Breast epithelium (tissue), 4 donors: ENCODE measurements at places on chromosomes 2 and 18. TPM values are rescaled to one million over a fixed set of nuclear protein-coding genes. Genes with fewer than 3 reads are reported as not detected.

DNA sequence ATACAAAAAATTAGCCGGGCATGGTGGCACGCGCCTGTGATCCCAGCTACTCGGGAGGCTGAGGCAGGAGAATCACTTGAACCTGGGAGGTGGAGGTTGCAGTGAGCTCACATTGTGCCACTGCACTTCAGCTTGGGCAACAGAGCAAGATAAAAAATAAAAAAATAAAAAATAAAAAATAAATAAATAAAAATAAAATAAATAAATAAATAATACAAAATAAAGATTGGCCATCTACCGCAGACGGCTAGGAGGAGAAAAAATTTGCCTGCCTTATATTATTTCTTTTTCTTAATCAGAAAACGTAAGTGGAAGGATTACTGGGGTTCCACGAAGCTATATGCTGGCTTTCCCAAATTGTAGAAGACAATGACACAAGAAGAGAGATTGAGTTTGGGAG is 229.7 kb downstream of the EPHA4 start:
- H3K27me3 ChIP-seq: no peaks in the 10 kb centered on the region
- H3K36me3 ChIP-seq: no peaks in the 10 kb centered on the region
- no peak overlapping the region for H3K4me3 ChIP-seq
- no peak overlapping the region for H3K27ac ChIP-seq

The MAP2 gene
- 18.6 TPM for total RNA-seq

The ZAP70 gene
- 7.3 TPM for total RNA-seq

GRCh38 chr2:169822785-169823392 is 1.8 kb downstream of the METTL5 start:
- H3K4me3 ChIP-seq: no peak overlapping the region
- no peaks in the 10 kb centered on the region for H3K4me1 ChIP-seq
- peaks cover 3% of the 10 kb centered on the region for H3K36me3 ChIP-seq
- DNase-seq: no peak
- H3K27me3 ChIP-seq: no peaks in the 10 kb centered on the region
- no peak overlapping the region for H3K27ac ChIP-seq

The PSMA8 gene
- total RNA-seq: not detected

DNA sequence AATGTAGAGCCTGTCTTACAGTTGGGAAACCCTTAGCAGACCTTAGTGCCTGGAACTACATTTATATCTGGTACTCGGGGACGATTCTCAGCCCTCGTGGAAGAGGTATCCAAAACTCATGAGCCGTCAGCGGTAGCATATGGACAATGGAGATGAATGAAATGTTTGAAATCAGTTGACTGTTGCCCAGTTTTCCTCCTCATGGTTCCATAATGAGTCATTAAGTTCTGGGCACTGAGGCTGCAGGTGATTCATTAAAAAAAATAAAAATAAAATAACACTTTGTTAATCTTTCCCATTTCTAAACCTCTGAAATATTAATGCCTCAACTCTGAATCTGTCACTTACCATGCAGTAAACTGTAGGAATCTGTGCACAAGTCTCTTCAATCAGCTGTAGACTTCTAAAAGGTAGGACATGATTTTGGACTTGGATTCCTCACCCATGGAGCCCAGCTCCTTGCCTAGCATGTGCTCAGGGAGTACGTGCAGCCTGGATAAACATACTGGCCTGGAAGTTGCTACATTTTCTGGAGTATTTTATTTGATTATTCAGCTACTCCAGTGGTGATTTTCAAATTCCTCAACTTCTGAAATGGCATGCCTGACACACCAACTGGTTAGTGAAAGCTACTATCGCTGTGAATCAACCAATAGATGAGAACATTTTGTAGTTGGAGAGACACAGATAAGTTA is 979.2 kb downstream of the CNTNAP5 start:
- H3K4me1 ChIP-seq: no peaks in the 10 kb centered on the region
- DNase-seq: no peak
- H3K4me3 ChIP-seq: no peak overlapping the region
- H3K27ac ChIP-seq: no peak overlapping the region
- H3K36me3 ChIP-seq: no peaks in the 10 kb centered on the region

The GKN1 gene
- not detected for total RNA-seq

DNA sequence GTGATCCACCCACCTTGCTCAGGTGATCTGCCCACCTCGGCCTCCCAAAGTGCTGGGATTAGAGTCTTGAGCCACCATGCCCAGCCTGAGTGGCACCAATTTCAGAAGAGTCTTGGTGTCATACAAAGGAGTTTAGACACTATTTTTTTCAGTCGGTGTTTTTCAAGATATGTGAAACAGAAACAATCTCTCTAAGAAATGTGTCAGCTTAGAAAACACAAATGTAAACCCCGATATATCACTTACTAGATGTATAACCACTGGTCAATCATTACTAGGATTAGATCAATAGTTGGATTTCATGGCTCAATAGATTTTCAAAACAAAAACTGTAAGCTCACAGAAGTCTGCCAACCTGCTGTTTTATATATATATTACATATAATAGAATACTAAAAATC is 67.2 kb upstream of the FRZB start:
- no peaks in the 10 kb centered on the region for H3K4me1 ChIP-seq
- H3K27ac ChIP-seq: no peak overlapping the region
- no peak for DNase-seq
- no peak overlapping the region for H3K4me3 ChIP-seq

DNA sequence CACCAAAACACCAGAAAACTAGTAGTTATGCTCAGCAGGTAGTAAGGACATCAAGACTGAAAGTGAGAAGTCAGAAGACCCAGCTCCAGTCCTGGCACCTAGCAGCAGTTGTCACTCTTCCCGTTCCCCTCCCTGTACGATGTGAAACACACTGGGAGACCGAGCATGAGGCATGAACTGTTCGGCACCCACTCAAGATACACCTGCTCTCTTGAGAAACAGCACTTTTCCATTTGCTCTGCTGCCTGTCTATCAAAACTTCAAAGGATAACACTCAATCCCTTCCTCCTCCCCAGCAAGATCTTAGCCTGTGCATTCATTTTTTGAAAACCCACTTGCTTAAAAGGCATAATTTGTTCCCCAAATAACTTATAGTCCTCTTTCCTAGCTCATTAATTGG is 123.9 kb downstream of the PLEKHM3 start:
- no peaks in the 10 kb centered on the region for H3K27me3 ChIP-seq
- DNase-seq: no peak
- no peaks in the 10 kb centered on the region for H3K4me1 ChIP-seq
- H3K4me3 ChIP-seq: no peak overlapping the region
- H3K27ac ChIP-seq: no peak overlapping the region

The RPRM gene
- not detected for total RNA-seq

GRCh38 chr2:207035875-207036274 is 96.6 kb downstream of the CPO start:
- no peak overlapping the region for H3K27ac ChIP-seq
- H3K4me3 ChIP-seq: no peak overlapping the region

The RAB17 gene
- not detected for total RNA-seq

The ANKRD23 gene
- 7.2 TPM for total RNA-seq

DNA sequence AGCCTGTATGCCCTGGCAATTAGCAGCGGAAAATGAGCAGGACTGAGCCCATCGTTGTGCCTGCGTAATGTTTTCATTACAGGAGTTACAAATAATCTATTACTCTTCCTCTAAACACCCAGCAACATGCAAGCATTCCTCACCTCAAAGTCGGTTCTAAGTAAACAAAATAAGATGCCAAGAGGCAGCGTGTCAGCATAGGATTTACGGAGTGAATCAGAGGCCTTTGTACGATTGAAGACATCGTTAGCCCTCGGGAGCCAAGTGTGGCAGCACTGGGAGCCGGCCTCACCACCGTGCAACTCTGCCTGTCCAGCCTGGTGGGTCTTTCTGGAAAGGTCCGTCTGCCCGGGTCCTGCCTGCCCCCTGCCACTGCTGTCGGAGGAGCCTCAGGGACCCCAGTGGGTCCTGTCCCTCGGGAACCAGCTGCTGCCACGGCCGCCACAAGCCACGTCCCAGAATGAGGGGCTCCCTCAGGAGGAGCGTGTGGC is 80.1 kb upstream of the CTDP1 start:
- H3K4me3 ChIP-seq: no peak overlapping the region
- no peaks in the 10 kb centered on the region for H3K4me1 ChIP-seq
- no peaks in the 10 kb centered on the region for H3K36me3 ChIP-seq
- H3K27me3 ChIP-seq: no peaks in the 10 kb centered on the region
- H3K27ac ChIP-seq: no peak overlapping the region

GRCh38 chr2:28080911-28081310 is 190.4 kb downstream of the BABAM2 start:
- no peak for DNase-seq
- no peak overlapping the region for H3K4me3 ChIP-seq
- no peaks in the 10 kb centered on the region for H3K27me3 ChIP-seq
- H3K27ac ChIP-seq: peak overlapping the region; percentile 43
- H3K36me3 ChIP-seq: no peaks in the 10 kb centered on the region
- H3K4me1 ChIP-seq: no peaks in the 10 kb centered on the region

GRCh38 chr2:180846756-180847472 is 133.5 kb upstream of the UBE2E3 start:
- no peaks in the 10 kb centered on the region for H3K4me1 ChIP-seq
- DNase-seq: no peak
- H3K27me3 ChIP-seq: no peaks in the 10 kb centered on the region

DNA sequence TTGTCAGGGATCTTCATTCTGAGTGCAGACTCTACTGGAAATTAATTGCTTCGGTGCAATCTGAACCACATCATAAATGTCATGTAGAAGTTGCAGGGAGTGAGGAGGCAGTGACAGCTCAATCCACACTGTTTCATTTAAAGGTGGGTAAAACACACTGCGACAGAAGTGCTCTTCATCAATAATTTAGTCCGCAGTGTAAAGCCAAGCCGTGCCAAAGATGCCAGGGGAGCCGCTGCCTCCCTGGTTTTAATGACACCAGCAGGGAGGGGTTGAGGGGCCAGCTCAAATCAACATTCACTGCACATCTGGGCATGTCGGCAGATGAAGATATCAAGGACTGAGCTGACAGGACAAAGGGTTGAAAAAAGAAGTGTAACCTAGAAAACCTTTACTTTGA is 305.7 kb upstream of the VRK2 start:
- H3K4me3 ChIP-seq: no peak overlapping the region
- H3K27ac ChIP-seq: no peak overlapping the region
- no peaks in the 10 kb centered on the region for H3K36me3 ChIP-seq

The RUFY4 gene
- total RNA-seq: not detected

DNA sequence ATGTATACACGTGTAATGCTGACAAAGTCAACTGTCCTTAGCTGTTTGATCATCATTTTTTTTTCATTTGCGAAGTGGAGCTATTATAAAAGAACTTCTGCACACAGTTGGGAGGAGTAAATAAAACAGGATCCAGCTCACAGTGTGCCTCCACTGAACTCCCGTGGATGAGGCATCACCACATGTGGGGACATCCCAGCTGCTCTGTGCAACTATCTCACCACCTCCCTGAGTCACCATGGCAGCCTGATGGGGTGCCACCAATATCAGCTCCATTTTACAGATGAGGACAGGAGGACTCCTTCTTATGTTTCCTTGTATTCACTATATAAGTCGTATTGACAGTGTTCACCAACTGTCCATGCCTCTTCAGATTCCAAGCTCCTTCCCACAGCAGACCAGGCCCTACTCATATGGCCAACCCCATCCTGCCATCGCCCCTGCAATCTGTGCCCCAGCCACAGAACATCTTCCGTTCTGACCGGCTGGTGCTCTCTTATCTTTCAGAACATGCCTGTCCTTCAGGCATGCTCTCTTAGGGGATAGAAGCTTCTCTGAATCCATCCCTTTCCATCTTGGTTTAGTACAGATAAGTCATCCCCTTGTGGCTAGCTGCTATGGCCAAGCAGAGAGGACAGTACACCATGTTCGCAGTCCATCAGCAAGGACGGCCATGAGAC is 288.1 kb downstream of the RNF144A start:
- no peak overlapping the region for H3K27ac ChIP-seq
- no peak for DNase-seq
- no peaks in the 10 kb centered on the region for H3K4me1 ChIP-seq

DNA sequence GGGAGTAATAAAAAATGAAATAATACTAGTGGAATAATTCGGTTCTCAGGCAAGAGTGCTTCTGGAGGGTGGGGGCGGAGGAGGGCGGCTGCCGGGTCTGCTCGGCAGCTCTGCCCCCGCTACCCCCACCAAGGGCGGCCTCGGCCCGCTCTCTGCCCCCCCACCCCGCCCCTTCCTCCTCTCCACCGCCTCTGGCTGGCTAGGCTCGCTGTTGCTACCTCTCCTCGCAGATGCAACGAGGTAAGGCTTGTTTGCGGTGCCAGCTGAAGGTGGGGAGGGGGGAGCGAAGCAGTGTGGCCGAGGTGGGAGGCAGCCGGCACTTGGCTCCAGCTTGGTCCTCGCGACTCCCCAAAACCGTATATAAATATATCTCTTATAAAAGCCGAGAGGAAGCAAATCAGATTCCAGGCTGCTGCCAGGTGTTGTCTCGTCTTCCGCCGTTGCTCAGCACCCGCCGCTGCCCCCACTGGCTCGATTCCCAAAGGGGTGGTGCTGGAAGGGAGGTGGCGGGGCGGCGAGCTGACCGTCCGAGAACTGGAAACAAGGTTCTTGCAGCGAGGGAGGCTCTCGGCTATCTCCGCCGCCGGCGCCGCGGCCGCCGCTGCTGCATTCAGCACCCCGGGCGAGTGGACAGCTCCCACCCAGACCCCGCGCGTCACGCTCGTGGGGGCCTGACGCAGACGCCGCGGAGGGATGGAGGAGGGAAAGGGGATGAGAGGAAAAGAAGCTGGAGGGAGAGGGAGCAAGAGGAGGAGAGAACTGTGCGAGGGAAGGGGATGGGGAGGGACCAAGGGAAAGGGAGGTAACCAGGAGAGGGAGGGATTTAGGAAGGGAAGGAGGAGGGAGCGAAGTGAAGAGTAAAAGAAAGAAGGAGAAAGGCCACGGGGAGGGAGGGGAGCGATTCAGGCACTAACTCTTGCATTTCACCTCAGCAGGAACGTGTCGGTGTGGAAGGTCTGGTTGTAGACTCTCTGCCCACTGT is at the start of gene MARCHF4:
MARCHF4 (minus strand) TSS at position 763 of the 982 bp plus-strand sequence. CDS start 2,223 bp downstream, outside the sequence.
- H3K4me3 ChIP-seq: no peak within 1 kb of the TSS
- no peaks in the 10 kb centered on the region for H3K36me3 ChIP-seq
- H3K4me1 ChIP-seq: peaks cover 7% of the 10 kb centered on the region
- peaks cover 57% of the 10 kb centered on the region for H3K27me3 ChIP-seq

DNA sequence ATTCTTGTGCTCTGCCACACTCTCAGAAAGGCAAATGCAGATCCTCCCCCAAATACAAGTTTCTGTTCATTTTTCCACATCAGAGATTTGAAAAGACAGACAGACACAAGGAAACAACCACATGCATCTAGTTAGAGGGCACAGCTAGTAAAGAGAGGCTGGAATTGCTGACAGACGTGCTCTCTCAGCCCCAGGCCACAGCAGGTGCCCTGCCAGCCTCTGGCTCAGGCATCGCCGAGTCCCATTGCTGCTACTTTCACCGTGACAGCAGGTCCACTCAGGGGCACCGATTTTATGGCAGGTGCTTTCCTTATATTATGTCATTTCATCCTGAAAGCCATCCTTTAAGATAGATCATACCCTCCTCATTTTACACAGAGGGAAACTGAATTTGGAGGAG is 507.5 kb downstream of the EIPR1 start:
- no peak for DNase-seq
- no peaks in the 10 kb centered on the region for H3K4me1 ChIP-seq
- H3K27me3 ChIP-seq: peaks cover under 1% of the 10 kb centered on the region
- H3K27ac ChIP-seq: no peak overlapping the region
